ENCODE measurements at places on chromosomes 7 and 10.

DNA sequence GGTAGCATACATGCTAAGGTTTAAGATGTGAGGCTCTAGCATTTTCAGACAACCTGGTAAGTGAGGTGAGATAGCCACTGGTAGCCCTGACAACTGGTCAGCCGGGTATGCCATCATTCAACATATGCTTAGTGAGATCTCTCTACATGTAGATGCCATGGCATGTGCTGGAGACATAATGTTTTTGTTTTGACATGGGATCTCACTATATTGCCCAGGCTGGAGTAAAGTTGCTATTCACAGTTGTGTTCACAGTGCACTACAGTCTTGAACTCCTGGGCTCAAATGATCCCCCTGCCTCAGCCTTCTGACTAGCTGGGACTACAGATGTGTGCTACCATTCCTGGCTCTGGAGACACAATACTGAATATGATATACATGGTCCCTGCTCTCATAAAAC, 437.3 kb downstream of the SORCS1 start:
- no peak for DNase-seq

GRCh38 chr7:2355705-2356008, 1.0 kb downstream of the EIF3B start:
- DNase-seq = no peak

- DNase-seq = no peak
Measured at GRCh38 chr10:45593938-45594275, 78.7 kb downstream of the ZFAND4 start.

DNA sequence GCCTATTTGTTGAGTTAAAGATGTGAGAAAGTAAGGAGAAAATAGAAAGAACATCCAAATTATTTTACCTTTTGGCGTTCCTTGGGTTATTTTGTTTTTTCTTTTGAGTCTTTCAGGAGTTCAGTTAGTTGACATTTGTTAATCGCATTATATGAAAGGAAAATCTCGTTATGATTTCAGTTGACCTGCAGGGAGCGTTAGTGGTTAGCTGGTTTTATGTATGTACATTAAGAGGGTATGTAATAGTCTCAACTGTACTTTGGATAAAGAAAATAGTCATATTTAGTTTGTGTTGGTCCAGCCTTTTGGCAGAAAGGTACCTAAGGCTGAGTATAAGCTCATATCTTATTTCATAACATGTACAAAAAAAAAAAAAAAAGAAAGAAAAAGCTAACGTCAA, 4.0 kb downstream of the BMPER start:
- no peak for DNase-seq

DNA sequence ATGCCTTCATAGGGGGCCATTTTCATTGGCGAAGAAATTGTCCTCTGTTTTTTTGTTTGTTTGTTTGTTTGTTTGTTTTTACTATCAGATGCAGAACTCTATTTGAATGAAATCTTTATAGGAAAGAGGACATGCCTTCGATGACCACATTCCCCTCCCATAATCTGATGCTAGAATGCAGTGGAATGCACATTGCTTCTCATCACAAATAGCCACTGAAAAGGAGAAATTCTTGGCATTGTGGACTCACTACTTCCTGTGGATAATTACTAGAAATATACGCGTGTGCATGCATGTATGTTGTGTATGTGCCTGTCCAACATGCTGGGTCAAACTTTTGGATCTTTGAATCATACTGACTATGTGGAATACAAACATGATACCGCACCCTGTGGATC, 70.5 kb upstream of the SFMBT2 start:
- no peak for DNase-seq

GRCh38 chr7:126805351-126805750, 447.4 kb downstream of the GRM8 start:
- no peak for DNase-seq

- no peak for DNase-seq
Measured at GRCh38 chr10:2038036-2038435, 300.7 kb upstream of the ADARB2 start.

- DNase-seq = no peak
Measured at GRCh38 chr10:35872671-35873070, 230.6 kb upstream of the FZD8 start.

- no peak for DNase-seq
Measured at GRCh38 chr7:36379831-36380504, 9.7 kb upstream of the ANLN start.

DNA sequence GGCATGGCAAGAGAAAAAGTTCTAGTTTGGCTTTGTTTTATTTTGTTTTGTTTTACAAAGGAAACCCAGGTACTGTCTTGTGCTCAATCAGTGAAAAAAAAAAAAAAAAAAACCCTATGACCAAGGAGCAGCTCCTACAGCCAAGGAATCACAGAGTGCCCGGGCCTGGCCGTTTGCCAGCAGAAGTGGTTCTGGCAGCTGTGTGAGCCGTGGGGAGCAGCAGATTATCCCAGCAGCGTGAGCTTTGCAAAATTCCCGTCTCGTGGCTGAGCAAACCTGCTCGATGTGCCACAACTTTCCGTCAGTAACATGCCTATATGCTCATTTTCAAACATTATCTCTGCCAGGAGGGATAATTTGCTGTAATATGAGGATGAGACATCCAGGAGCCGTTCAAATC, 293.7 kb downstream of the POU6F2 start:
- DNase-seq = no peak

DNA sequence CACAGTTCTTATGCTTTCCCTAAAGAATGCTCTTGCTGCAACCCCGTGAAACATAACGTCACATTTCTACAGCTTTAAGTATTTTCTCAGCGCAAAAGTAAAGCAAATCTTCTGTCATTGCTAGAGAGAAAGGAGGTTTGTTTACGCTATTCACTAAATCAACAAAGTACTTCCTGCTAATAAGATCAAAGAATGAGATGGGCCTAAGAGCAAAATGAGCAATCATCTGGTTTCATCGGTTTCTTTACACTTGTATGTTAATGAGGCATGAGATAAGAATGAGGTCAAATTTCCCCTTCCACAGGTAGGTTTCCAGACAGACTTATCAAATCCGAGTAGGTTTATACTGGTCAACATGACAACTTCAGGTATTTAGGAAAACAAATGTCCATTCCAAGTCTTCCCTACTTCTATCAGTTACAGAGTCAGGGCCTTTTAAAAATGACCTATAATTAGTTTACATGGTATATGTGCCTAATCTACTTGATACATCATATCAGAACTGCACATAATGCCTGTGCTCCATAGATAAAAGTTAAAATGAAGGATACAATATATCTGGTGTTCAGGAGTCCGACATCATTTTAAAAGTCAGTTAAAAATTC, 8.4 kb downstream of the USP6NL start:
- no peak for DNase-seq

- DNase-seq = peak; percentile 71
Measured at GRCh38 chr7:134458341-134458805, 527 bp downstream of the AKR1B1 start.

DNA sequence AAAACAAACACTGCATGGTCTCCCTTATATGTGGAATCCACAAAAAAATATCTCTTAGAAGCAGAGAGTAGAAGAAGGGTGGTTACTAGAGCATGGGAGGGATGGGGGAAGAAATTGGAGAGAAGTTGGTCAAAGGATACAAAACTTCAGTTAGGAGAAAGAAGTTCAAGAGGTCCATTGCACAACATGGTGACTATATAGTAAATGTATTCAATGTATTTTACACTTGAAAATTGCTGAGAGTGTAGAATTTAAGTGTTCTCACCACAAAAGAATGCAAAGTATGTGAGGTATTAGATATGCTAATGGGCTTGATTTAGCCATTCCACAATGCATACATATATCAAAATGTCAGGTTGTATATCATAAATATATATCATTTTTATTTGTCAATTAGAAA, 232.0 kb upstream of the CELF2 start:
- DNase-seq = no peak

- no peak for DNase-seq
Measured at GRCh38 chr10:118986815-118987790, 42.4 kb upstream of the NANOS1 start.

DNA sequence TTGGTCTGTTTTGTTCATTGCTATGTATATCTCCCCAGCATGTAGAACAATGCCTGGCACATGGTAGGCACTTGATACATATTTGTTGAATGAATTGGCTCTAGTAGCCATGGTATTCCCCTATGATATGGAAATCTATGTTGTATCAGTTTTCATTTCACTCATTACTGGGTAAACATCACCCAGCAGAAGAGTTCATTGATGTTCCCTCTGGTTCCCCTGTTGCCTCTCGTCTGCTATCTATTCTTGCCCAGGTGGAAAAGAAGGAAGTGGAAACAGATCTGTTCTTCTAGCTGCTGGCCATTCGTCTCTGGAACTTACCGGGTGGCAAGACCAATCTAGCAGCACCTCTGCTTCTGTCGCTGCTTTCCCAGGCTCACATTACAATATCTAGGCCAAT, 71.5 kb downstream of the LRRC4 start:
- no peak for DNase-seq

DNA sequence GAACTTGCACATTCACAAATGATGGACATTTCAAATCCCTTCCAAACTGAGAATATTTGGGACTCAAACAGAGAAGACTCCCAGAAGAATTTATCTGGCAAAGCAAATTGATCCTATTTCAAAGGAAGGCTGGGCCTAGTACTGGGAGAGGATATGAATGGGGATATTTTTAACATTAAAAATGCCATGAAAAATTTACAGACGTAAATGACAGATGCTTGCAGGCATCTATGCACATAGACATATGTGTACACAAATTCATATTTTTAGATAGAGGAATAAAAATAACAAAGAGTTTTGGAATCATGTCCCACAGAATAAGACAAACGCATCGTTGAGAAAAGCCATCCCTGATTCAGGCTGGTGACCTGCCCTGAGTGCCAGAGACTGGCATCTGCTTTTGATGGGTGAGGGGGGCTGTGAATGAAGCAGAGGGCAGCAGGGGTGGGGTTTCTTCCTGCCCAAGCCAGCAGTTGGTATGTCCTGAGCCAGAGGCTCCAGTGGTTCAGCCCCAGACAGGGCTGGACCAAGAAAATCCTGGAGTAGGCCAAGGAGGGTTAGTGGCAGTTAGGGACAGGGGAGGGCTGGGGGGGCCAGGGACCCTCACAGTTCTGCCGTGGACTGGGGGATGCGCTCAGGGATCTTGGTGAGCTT, 138.5 kb downstream of the SLIT1 start:
- DNase-seq = no peak

DNA sequence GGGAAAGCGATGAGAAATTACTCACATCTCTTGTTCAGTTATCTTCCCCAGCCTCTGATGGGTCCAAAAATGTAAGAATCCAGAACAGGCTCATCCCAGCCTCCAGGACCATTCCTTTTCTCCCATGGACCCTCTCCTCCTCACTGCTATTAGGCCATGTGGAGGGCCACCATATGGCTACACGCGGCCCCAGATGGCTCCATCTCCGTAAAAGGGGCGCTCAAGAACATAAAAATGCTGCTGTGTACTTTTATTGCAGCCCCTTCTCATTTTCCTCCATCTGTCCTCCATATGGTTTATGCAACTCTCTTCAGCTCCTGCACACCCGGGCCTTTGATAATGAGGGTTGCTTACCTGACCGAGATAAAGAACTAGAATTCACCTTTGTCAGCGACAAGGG, 166.2 kb downstream of the RAPGEF5 start:
- no peak for DNase-seq

- DNase-seq = no peak
Measured at GRCh38 chr10:58352956-58353610, 18.3 kb downstream of the UBE2D1 start.

DNA sequence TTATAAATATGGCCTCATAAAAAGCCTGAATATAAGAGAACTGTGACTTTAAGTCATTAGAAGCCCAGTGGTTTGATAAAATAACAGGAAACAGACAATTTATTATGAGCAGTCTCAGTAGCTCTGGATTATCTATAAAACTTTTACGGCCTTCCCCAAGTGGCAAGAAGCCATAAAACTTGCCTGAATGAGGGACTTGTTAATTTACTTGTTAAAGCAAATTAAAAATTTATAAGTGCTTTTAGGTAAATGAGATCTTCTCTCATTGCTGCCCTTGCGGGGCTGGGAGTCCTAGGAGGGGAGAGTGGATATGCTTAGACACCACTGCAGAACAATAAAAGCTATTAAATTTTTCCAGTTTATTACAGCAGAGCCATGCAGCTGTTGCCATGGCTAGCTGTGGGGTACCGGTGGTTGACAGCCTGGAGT, 499.9 kb downstream of the AUTS2 start:
- DNase-seq = no peak

Data from SJSA1 (cell line).